Stimulated activated CD8-positive, alpha-beta memory T cell treated with anti-CD3 and anti-CD28 coated beads, Interleukin-2, amount 100 ng/mL, for 1 hour (primary cell): ENCODE measurements at places on chromosomes 11 and 22.

- DNase-seq = no peak
Observed at GRCh38 chr11:8360086-8360828, 96.6 kb upstream of the LMO1 start.

DNA sequence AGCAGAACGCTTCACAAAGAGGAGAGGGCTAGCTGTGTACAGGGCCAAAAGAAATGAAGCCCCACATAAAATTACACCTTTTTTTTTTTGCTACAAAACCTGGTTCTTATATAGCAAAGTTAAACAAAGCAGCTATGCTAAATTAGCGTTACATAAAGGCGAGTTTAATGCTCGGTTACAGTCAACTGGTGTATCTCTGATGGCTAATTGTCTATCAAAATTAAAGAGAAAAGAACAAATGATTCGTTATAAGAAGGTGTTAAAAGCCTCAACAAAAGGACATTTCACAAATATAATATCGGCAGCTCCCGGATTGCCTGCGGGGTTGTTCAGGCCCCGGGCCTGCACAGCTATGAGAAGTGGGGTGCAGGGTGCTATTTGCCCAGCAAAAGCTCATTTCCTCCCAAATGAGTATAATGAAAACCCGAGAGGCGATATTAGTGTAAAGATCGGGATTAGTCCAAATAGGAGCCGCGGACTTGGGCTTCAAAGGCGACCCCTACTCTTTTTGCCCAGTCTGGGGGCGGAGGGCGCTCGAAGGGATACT lies 13.3 kb upstream of the PAX6 start:
- no peak for DNase-seq

GRCh38 chr11:78354408-78355308 lies 63.0 kb downstream of the GAB2 start:
- DNase-seq = no peak

GRCh38 chr11:19499026-19499669 lies 213.5 kb upstream of the NAV2 start:
- no peak for DNase-seq

- no peak for DNase-seq
Observed at GRCh38 chr11:8307601-8308000, 43.9 kb upstream of the LMO1 start.

GRCh38 chr11:62266558-62266957 lies 3.4 kb upstream of the SCGB2A2 start:
- no peak for DNase-seq

- no peak for DNase-seq
Observed at GRCh38 chr11:114610984-114611944, 15.7 kb upstream of the NXPE4 start.

- DNase-seq = no peak
Observed at GRCh38 chr11:114027926-114028325, 31.6 kb upstream of the ZBTB16 start.

DNA sequence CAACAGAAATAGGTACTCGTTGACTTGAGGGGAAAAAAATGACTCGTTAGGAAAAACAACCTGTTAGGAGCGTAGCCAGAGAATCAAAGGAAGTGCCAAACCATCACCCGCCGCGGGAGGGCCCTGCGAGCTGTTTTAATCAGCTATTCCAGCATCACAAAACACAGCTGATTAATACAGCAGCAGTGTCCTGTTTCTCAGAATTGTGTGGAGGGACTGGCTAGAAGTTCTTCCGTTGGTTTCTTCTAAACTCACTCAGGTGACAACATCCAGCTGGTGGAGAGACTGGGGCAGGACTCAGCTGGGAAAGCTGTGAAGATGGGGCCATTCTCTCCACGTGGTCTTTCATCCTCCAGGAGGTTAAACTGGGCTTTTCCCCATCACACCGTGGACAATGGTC lies 28.0 kb downstream of the HSPA8 start:
- DNase-seq = no peak

DNA sequence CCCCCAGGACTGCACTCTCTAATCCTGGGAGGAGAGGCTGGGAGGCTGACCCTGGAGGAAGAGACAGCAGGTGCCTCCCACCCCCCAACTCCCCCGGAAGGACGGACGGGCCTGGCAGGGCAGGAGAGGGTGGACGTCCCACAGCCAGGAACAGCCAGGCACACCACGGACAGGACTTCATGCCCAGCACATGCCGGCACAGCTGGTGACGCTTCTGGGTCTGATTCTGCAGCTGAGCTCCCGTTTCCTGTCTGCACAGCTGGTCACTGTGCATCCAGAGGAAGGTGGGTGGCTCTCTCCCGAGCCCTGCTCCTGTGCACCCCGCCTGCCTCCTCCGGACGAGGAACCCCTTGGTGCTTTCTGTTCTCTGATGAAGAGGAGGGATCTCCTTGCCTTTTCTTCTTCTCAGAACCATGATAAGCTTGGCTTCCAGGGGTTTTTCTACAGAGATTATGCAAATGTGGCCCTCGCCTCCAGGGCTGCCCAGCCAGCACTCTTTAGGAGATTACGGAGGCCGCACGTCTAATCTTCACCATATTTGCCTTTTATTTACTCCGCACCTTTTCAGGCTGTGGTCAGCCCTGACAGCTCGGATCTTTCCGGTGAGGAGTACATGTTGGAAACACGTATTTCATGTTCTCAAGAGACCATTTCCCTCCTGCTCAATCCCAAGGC lies 1295.8 kb downstream of the BRD1 start:
- DNase-seq = no peak

GRCh38 chr11:111836721-111837120 lies 34.7 kb downstream of the ALG9 start:
- no peak for DNase-seq

DNA sequence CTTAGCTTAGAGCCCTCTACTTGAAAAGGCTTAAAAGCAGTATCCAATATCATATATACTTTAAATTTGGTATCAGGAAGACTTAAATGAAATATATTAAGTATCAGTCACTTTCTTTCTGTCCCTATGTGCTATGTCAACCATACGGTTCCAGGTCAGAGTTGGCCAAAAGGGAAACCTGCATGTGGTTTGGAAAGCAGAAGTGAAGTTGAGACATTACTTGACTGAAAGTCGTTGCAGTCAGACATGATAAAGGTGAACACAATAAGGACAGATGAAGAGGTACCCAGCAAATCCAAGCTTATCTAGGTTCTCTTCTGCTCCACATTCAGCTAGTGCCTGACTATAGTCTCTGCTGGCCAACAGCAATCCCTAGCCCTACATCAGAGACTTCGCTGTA lies 336.8 kb downstream of the KCNA4 start:
- no peak for DNase-seq
